ENCODE measurements at places on chromosomes 13 and 19. TPM values are rescaled to one million over a fixed set of nuclear protein-coding genes. Genes with fewer than 3 reads are reported as not detected.

Gene THSD1
- total RNA-seq, result not detected

Gene PDE4C
- total RNA-seq, result not detected

Gene MYPOP
- 4.8 TPM for total RNA-seq

Gene JUNB
- total RNA-seq, result 296 TPM

Gene KLK15
- total RNA-seq, result not detected

Gene A1BG
- 7.4 TPM for total RNA-seq

Gene ZNF723
- total RNA-seq, result not detected

Gene GRAMD1A
- 125 TPM for total RNA-seq

Gene FXYD7
- 1.2 TPM for total RNA-seq

Gene NCR1
- not detected for total RNA-seq

Gene ACP5
- total RNA-seq, result 8.8 TPM

Gene PDX1
- total RNA-seq, result not detected

Gene NCAN
- not detected for total RNA-seq

Gene MIPEP
- 15.4 TPM for total RNA-seq

Gene DNASE2
- total RNA-seq, result 30.9 TPM

Gene SH2D3A
- 23.2 TPM for total RNA-seq

Gene ARHGAP33
- 61.6 TPM for total RNA-seq

Gene PNMA8B
- 0.35 TPM for total RNA-seq

Gene COMP
- total RNA-seq, result not detected

Gene KLK2
- not detected for total RNA-seq

Gene CDADC1
- 14.7 TPM for total RNA-seq

Gene SLC15A1
- total RNA-seq, result not detected

Gene COQ8B
- 21.3 TPM for total RNA-seq

Gene TSEN34
- 8.0 TPM for total RNA-seq

Gene ZNF222
- total RNA-seq, result 1.1 TPM

Gene CYSLTR2
- 1.3 TPM for total RNA-seq

Gene SACS
- 30.8 TPM for total RNA-seq

Gene LIPE
- total RNA-seq, result 32.5 TPM

Gene PLIN4
- total RNA-seq, result not detected

All from activated naive CD4-positive, alpha-beta T cell treated with anti-CD3 and anti-CD28 coated beads for 36 hours (primary cell).